ENCODE measurements at places on chromosomes 1 and 21.

DNA sequence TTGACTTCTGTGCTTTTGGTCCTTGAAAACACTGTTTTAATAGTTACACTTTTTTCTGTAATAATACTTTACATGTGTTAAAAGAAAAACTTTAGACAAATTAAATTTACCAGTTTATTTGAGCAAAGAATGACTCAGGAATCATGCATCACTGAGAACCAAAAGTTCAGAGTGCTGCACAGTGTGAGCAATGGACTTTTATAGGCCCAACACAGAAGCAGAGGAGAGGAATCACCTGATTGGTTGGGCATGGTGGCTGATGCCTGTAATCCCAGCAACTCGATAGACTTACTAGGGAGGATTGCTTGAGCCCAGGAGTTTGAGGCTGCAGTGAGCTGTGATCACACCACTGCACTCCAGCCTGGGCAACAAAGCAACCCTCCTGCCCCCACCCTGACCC is 29.3 kb downstream of the ZNF648 start:
- no peak for DNase-seq

GRCh38 chr1:113630340-113631327 is 128.7 kb downstream of the PHTF1 start:
- no peak for DNase-seq

DNA sequence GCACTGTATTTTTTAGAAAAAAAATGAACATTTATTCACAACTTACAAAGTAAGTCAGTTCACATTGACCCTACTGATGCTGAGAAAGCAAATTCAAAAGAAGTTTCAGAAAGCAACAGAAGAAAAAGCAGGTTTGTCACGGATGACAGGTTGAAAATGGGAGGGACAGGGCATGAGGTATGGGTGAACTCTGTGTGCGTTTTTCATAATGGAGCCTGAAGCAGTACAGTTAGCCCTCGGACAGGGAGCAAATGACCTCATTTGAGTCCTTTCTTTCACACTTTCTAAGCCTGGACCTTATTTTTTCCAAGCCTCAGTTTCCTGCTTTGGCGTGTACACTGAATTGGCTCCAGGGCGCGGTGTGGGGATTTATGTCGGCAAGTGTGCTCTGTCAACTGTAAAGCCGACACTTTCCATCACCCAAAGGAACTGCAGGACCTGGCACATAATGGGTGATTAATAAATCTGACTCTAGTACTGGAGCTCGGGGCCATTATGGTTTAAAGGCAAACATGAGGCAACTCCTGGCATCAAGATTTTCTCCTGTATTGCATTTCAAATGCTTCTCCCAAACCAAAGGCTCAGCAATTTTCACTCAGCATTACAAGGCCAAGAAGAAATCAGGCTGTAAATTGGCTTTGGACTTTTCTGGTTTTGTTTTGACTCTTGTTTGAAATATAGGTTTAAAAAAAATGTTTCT is 345.5 kb upstream of the DUSP10 start:
- no peak for DNase-seq

DNA sequence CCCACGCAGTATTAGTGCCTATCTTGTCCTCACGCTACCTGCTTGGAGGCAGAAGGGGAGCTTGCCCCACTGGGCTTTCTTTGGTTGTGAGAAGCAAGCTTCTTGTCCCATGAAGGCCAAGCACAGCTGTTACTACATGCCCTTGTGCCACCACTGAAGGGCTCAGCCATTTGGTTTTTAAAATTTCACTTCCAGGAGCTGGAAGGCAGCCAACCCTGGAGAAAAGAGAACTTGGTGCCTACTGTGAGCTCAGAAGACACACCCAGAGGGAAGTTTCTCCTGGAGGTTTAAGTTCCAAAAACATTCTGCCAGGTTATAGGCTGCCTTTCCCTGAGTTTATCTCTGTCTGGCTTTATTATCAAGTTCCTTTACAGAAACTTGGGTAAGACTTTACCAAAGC is 187.4 kb downstream of the SLC35F3 start:
- no peak for DNase-seq

DNA sequence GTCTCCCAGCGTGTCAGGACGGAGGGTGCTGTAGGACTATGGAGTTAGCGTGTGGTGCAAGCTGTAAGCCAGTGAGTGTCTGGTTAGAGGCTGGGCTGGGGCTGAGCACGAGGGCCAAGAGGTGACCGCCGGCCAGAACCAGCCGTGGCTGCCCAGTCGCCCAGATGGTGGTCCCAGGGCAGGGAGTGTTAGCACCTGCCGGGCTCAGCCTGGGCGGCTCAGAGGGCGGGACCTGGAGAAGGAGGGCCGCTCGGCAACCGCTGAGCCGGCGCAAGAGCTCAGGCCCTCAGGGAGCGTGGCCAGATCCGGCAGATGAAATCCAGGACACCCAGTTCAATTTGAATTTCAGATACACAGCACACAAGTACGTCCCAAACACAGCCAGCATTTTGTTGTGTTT is 87.9 kb downstream of the PRDM16 start:
- DNase-seq = no peak

- no peak for DNase-seq
These were observed 93.4 kb upstream of the KCNK1 start for GRCh38 chr1:233520261-233521191.

- no peak for DNase-seq
These were observed 773 bp downstream of the CNST start for GRCh38 chr1:246566813-246567645.

DNA sequence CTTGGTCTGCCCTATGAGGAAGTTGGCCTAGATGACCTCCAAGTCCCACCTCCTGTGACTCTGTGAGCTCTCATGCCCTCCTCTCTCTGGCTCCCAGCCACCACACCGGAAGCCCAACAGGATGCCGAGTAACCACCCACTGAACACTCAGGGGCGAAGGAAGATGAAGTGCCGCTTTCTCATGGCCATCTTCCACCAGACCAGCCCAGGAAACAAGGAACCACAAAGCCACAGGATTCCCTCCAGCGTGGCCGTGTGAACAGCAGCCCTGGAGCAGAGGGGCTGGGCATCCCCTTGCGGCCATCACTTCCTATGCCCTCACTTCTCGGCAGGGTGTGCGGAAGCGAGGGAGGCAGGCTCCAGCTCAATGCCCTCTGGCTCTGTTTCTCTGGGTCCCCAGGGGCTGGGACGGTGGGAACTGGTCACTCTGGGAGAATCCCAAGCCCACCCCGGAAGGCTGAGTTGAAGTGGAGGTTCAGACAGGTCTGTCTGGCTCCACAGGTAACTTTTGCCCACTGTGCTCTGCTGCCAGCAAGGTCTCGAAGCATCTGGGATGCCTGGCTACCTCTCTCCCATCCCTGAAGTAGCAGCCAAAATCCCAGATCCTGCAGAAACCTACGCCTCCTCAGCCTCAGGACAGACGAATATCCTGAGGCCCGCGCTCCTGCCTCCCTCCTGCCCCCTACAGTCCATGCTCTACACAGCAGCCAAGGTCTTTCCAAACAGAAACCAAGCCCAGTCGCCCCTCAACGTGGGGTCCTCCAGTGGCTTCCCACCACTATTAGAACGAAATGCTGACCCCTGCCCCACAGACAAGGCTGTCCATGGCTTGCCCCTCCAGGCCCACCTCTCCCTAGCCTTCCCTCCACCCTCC is 44.2 kb upstream of the ECE1 start:
- DNase-seq = peak; percentile 67

GRCh38 chr21:44753357-44753756 is 42.0 kb upstream of the TSPEAR start:
- DNase-seq = no peak

DNA sequence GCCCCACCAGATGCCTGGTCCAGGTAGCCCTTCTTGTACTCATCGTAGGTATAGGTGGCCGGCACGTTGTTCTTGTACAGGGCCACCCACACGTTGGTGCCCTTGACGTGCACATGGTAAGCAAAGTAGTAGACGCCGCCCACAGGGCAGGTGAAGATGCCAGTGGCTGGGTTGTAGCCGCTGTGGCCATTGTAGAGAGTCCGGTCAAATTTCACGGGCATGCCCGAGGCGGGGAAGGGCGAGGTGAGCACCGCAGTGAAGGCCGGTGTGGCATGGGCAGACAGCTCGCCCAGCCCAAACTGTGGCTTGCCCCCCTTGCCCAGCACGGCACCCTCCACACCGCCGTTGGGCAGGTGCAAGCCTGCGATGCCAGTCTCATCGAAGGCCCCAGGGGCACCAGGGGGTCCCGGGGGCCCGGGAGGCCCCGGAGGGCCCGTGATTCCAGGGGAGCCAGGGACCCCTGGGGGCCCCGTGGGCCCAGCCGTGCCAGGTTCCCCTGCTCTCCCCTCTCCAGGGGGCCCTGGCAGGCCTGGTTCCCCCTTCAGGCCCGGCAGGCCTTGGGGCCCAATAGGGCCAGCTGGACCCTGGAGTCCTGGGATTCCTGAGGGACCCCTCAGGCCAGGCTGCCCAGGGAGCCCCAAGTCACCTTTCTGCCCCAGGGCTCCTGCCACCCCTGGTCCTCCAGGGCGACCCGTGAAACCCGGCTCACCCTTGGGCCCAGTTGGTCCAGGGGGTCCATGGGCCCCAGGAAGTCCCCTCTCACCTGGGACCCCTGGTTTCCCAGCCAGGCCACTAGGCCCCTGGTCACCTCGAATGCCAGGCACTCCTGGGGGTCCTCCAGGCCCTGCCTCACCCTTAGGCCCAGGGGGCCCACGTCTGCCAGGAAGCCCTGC is 9.2 kb downstream of the ADPRS start:
- no peak for DNase-seq

DNA sequence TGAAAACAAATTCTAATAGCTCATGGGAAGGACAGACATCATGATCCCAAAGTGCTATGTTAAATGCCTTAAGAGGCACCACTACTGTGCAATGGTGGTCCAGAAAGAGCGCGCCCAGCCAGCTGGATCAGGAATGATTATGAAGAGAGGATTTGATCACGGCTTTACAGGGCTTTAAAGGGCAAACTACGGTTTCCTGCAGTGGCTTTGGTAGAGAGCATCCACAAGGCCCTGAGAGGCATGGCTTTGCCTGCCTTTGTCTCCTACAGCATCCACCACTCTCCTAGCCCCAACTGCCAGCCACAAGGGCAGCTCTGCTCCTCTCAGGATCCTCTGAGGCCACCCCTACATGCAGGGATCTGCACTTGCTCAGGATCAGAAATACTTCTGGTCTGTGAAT is 40.7 kb downstream of the ZNF281 start:
- no peak for DNase-seq

GRCh38 chr1:71298633-71299032 is 217.8 kb upstream of the ZRANB2 start:
- DNase-seq = no peak

DNA sequence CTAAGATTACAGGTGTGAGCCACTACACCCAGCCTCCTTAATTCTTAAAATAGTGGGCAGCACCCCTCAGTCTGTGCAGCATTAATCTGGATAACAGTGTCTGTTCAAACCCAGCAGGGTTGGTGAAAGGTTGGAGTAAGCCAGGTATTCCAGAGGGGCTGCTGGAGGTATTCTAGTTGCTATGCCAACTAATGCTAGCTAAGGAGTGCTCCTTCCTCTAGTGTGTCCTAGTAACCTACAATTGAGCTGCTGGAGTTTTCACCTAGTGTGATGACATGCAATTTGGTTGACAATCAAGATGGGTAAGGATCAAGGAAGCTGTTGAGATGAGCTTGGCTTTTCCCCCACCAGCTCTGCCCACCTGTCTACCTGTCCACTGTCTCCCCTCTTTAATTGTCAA is 100.2 kb upstream of the IPO9 start:
- DNase-seq = no peak

DNA sequence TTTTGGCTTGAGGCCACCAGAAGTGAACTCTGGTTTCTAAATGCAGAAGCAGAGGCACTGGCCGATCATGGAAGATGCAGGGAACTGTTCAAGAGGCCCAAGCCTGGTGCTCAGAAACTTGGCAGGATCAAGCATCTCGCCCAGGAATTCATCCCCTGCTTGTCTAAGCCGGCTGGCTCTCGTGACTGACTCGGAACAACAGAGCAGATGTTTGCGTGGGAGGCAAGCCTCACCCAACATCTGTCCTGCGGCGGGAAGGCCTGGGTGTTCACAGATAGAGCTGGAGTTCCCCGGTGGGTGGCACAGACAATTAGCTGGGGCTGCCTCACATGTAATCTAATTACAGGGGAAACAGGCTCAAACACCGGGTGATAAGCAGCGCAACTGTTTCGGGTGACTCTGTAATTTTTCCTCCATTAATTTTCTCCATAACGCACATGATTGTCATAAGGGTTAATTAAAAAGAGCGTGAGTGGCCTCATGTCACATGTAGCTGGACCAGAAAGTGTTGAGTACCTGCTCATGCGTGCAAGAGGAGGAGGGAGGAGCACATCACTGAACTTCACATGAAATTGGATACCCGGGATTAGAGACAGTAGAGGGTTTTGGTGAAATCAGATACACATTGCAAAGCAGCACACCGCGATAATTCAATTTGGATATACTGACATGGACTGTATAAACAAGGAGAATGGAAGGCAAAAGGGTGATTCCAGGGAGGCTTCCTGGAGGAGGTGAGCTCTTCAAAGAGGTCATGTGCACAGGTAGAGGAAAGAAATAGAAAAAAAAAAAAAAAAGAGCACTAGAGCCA is 180.0 kb downstream of the ETS2 start:
- DNase-seq = peak; percentile 4

- DNase-seq = peak; percentile 54
These were observed 34.9 kb upstream of the PPP1R15B start for GRCh38 chr1:204446413-204447111.

- DNase-seq = no peak
These were observed 156.9 kb downstream of the CLEC20A start for GRCh38 chr1:178339834-178340233.

DNA sequence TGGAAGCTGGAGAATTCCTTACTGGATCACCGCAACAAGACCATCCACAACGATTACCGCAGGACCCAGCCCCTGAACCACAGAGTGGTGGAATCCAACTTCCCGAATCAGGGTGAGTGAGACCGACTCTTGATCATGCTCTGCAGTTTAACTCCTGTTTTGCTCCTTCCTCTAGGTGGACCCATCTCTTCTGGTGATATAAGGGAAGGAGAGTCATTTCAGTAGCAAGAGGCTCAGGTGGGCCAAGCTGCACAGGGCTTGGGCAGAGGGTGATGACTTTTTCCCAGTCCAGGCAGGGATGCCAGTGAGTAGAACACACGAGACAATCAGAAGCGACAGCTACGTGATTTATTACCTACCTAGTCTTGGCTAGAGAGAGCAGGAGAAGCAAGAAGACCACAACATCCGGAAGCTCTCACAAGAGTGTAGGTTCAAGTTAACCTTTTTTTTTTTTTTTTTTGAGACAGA is 25.2 kb downstream of the CA6 start:
- no peak for DNase-seq

GRCh38 chr1:154324669-154325582 is at the start of gene ATP8B2:
ATP8B2 (plus strand) TSS chr1:154325525; CDS start chr1:154328142, 2,617 bp downstream.
- DNase-seq = peak; percentile 61

- DNase-seq = no peak
These were observed 107.6 kb downstream of the ETS2 start for GRCh38 chr21:38913120-38913892.

- DNase-seq = no peak
These were observed 1.5 kb downstream of the FCRL4 start for GRCh38 chr1:157596384-157596783.
